ENCODE measurements at places on chromosomes 12 and 14. TPM values are rescaled to one million over a fixed set of nuclear protein-coding genes. Genes with fewer than 3 reads are reported as not detected.

DNA sequence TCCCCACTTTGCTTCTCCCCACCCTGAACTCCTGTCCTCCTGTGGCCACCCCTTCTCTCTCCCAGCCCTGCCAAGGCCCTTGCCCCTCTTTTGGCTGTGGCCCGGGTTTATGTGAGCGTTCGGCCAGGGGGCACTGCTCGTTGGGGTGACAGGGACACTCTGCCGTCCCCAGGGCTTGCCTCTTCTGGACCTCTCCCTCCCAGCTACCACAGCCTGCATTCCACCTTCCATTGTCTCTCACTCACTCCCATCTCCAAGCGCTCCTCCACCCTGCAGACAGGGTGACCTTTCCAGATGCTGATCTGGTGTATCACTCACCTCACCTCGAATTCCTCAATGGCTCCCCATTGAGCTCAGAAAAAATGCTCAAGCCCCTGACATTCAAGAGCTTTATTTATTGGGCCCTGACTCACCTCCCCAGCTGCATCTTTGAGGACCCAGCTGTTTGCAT lies 1.4 kb downstream of the SERPINA9 start:
- H3K4me3 ChIP-seq, result no peak overlapping the region
- H3K27me3 ChIP-seq, result peaks cover 30% of the 10 kb centered on the region
- no peak overlapping the region for H3K27ac ChIP-seq

DNA sequence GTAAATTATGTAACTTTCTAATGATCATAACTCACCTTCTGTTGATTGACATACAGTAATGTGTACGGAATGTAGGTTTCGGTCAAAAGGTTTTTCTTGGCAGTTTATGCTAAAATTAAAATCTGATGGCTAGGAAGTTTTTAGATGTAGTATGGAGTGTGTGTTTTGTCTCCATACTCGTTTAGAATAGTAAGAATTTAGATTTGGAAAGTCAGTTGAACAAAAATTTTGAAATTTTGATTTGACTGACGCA lies 859 bp downstream of the PALS1 start:
- peaks cover 6% of the 10 kb centered on the region for H3K36me3 ChIP-seq
- peak overlapping the region; percentile 92 for H3K27ac ChIP-seq
- DNase-seq, result no peak
- no peaks in the 10 kb centered on the region for H3K27me3 ChIP-seq
- peak overlapping the region; percentile 78 for H3K4me3 ChIP-seq

DNA sequence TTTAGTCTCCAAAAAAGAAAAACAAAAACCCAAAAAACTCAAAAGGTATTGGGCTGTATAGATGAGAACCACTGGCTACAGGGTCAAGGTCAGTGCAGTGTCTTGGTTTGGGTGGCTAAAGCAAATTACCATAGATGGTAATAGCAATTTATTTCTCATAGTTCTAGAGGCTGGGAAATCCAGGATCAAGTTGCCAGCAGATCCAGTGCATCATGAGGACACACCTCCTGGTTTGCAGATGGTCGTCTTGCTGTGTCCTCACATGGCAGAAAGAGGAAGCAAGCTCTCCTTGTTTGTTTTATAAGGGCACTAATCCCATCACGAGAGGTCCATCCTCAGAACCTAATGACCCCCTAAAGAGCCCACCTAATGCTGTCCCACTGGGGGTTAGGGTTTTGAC lies 11.2 kb downstream of the COX14 start:
- H3K4me3 ChIP-seq, result no peak overlapping the region
- no peaks in the 10 kb centered on the region for H3K27me3 ChIP-seq
- no peak overlapping the region for H3K27ac ChIP-seq
- DNase-seq, result no peak
- no peaks in the 10 kb centered on the region for H3K4me1 ChIP-seq
- H3K36me3 ChIP-seq, result peaks cover 3% of the 10 kb centered on the region

- DNase-seq, result no peak
- no peak overlapping the region for H3K27ac ChIP-seq
- no peaks in the 10 kb centered on the region for H3K27me3 ChIP-seq
Measured at GRCh38 chr14:87676814-87677437, 316.1 kb downstream of the GALC start.

DNA sequence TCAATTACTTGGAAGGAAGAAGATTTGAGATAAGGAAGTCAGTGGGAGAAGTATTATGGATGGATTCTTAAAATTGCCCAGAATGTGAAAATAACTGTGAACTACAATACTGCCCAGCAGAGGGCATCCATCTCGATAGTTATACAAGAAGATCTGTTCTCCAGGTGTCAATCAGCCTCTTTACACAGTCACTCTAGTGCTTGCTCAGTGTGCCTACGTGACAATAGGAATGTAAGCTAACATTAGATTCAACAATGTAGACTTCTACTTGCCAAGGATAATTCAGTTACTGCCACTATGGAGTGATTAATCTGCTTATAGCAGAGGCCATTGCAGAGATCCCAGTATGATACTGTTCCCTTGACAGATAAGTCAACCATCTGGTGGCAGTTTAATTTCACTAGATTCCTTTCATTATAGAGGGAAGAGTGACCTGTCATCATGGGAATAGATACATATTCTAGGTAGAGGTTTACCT lies 10.6 kb upstream of the MAP4K5 start:
- H3K27ac ChIP-seq, result no peak overlapping the region
- no peaks in the 10 kb centered on the region for H3K27me3 ChIP-seq
- DNase-seq, result peak; percentile 67
- H3K36me3 ChIP-seq, result no peaks in the 10 kb centered on the region

GRCh38 chr12:93862424-93862823 lies 185.2 kb downstream of the CRADD start:
- H3K4me1 ChIP-seq, result peaks cover 4% of the 10 kb centered on the region
- DNase-seq, result no peak
- H3K4me3 ChIP-seq, result no peak overlapping the region

DNA sequence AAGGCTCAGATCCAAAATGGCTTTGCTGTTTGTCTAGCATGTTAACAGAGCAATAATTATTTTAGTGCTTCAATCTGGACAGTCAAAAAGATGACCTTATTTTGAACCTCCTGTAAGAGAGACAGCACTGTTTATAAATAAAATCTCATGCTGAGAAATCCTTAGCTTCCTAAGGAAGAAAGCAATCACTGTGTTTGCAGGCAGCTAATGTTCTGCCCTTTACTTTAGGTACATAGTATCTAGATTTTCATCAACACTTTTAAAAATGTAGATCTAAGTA lies 105.3 kb downstream of the PRKD1 start:
- H3K36me3 ChIP-seq, result no peaks in the 10 kb centered on the region
- DNase-seq, result no peak
- peak overlapping the region; percentile 27 for H3K27ac ChIP-seq
- H3K27me3 ChIP-seq, result no peaks in the 10 kb centered on the region
- peaks cover 34% of the 10 kb centered on the region for H3K4me1 ChIP-seq

DNA sequence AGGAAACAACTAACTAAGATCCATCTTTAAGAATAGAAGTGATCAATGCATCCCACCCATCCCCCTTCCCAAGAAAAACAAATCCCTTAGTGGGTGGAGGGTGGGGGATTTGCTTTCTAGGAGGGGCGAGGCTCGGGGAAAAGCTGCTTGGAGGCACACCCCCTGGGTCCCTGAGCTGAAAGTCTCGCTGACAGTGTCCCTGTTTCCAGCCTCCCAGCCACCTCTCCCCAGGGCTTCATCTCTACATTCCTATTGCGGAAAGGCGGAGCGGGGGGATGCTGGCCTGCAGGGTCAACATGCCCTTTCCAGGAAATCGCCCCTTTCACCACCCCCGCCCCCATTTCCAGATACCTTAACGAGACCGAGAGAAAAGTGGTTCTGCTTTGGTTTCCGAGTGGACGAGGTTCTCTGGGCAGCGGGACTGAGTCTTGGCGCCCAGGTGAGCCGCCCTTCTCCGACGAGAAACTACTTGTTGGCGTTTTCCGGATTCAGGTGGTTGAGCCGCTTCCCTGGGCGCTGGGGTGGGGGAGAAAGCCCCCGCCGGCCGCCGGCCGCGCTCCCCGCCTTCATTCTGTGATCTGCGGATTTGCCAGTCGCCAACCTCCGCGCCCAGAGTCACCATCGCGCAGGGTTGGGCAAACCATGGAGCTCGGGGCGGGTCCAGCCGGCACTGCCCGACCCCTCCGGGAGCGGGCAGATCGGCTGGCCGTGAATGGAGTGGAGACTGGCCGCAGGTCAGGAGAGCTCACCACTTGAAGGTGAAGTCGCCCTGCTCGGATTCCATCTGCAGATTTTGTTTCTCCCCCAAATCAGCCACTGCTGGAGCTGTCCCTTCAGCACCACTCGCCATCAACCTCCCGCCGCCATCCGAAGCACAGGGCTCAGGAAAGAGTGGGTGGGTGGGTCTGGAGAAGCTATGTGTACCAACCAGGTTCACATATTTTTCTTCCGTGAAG lies 505 bp downstream of the KCNC2 start:
- peak; percentile 57 for DNase-seq
- H3K36me3 ChIP-seq, result no peaks in the 10 kb centered on the region
- no peak overlapping the region for H3K4me3 ChIP-seq
- peaks cover 59% of the 10 kb centered on the region for H3K27me3 ChIP-seq

HVCN1 gene
- total RNA-seq, result 1.0 TPM

BDKRB2 gene
- total RNA-seq, result 0.21 TPM

SLC25A47 gene
- total RNA-seq, result not detected

GZMH gene
- not detected for total RNA-seq

GPR137C gene
- 2.8 TPM for total RNA-seq

BCL2L2 gene
- 22.8 TPM for total RNA-seq

AKAP3 gene
- total RNA-seq, result 1.7 TPM

Data from A673 (cell line).